ENCODE measurements at places on chromosomes 5 and 9.

GRCh38 chr9:125302241-125302640 lies 40.6 kb downstream of the GAPVD1 start:
- no peak for DNase-seq

- no peak for DNase-seq
Measured at GRCh38 chr9:128009639-128010038, 28.9 kb upstream of the EEIG1 start.

- DNase-seq = no peak
Measured at GRCh38 chr9:106862821-106863720, at the start of gene ZNF462. Gene ZNF462 (plus strand): TSS chr9:106863166. CDS start chr9:106923384, 60,218 bp downstream.

DNA sequence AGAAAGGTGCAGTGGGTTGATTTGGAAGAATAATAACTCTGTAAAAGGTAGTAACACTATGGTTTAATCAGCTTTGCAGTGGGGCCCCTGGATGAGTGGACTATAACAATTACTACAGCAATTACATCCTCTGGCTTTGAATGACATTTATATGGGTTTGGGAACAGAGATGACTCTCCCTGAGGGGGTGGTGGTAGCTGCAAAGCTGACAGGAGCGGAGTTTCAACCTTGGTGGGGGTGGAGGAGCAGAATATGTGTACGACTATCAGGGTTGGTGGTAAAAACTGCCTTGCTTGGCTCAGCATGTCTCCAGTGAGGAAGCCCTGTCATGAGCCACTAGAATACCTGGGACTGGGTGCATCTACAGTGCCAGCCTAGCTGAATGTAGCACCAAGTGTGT lies 28.3 kb upstream of the NR3C1 start:
- DNase-seq = no peak

DNA sequence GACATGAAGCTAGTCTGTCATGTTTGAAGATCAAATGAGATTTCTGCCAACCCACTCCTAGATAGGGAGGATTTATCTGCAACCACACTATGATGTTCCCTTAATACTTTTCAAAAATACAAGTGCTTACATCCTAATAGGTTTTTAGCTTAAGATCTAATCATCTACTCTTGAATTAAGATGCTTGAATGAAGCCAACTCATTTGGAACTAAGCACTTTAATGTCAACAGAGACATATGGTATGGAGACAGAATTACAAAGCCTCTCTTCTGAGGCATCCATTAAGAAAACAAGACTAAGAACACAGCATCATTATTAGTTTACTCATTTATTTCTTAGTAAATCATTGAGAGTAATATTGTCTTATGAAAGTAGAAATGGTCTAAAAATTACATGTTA lies 139.3 kb upstream of the NFIB start:
- DNase-seq = no peak

DNA sequence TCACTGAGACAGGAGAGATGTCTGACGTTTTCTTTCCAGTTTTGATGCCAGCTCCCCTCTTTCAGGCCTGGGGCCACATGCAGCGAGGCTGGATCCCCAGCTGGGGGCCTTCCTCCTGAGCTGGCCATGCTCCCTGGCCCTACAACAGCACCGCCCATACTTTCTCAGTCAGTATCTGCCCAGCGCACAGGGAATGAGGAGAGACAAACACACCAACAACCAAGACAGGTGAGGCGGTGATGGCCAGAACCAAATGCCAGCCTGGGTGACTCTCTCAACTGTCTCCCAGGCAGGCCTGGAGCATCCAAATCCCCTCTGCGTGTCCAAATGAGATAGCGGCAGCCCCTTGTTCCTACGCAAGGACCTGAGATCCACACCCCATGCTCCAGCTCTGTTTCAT lies 109.6 kb downstream of the ROR2 start:
- DNase-seq = no peak

DNA sequence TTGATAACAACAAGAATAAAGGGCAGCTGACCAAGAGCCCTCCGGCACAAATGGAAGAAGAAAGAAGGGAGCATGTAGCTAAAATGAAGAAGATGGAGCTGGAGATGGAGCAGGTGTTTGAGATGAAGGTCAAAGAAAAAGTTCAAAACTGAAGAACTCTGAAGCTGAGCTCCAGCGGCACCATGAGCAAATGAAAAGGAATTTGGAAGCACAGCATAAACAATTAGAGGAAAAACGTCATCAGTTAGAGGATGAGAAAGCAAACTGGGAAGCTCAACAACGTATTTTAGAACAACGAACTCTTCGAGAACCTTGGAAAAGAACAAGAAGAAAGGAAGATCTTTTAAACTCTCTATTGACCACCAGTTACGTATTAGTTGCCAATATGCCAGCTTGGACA lies 100.9 kb downstream of the GABBR2 start:
- no peak for DNase-seq
